ENCODE measurements at places on chromosomes 2 and 18. TPM values are rescaled to one million over a fixed set of nuclear protein-coding genes. Genes with fewer than 3 reads are reported as not detected.

DNA sequence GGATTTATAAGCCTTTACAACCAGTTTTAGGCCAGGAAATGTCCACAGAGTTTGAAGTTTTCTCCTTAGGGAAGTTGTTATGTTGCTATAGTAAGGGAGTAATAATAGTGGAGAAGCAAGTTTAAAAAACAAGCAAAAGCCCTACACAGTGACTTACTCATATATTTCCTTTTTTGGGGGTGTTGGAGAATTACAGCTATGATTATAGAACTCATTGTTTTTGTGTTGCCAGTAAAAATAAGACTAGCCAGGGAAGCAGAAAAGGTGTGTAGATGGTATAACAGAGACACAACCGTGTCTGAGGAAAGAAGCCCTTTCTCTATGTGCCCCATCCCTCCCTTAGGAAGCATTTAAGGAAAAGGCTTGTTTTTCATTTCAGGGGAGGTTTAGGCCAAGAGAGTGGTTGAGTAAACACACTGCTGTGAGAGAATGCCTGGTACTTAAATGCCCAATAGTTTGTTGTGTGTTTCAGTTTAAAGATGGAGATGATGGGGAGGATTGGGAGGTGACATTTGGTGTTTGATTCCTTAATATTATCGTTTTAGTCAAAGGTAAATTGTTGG is 2.3 kb downstream of the VAPA start:
- DNase-seq = no peak

The C1QL2 gene
- not detected for total RNA-seq

DNA sequence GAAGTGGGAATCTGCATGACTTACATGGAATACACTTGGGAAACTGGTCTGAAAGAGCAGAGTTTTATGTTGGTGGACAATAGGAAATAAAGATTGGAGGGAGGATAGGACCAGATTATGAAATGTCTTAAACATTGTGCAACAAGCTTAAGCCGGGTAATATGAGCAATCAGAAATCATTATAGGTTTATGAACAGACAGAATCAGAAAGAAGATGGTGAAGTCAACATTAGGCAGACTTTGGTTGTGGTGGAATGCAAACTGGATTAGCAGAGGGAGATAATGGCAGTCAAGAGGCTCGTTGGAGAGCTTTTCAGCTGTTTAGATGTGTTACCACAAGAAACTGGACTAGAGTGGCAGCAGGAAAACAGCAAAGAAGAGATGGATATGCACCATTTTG is 43.5 kb downstream of the CRIM1 start:
- no peak for DNase-seq

- DNase-seq = no peak
These were observed 24.6 kb downstream of the GPR55 start for GRCh38 chr2:230900336-230900995.

DNA sequence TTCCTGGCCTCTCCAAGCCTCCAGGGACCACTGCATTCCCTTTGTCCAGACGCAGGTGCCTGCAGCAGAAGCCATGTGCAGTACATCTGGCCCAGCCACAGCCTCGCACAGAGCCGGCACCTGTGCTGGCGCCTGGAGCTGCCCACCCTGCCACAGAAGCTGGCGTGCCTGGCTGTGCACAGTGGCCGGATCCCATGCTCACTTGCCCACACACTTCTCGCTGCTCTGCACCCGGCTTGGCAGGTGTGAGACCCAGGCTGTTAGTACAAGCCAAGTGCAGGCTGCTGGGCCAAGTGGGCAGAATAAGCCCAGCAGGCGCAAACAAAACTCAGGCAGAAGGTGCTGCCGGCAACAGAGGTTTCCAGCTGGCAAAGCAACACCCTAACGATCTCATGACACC is 124.5 kb upstream of the CCDC150 start:
- DNase-seq = no peak

DNA sequence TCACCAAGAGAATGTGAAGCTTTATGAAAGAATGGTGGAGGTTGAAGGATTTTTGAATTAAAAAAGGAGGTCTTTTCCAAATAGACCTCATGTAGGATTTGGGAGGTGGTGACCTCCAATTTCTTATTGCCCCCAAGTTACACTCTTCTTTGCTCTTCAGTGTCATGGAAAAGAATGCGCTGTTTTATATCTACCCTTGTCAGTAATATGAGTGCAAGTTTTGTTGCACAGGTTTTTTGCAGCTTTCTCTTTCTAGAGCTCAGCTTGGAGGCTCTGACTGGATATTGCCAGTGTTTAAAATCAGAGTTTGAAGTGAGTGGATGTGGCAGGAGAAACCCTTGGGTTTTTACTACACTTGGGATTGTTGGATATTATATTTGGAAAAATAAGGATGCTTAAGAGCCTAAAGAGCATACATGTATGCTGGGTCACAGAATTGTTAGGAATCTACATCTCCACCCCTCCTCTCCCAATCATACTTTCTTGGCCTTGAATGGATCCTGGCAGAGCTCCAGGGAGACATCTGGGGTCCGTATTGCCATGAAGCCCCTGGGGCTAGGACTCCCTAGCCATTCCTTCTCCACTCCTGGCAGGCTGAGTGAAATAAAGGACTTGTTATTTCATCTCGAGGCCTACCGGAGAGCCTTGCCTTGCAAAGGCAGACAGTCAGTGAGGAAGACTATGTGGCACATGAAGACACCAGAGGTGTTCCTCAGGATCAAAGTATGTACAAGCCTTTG is 43.8 kb downstream of the APOB start:
- DNase-seq = no peak

DNA sequence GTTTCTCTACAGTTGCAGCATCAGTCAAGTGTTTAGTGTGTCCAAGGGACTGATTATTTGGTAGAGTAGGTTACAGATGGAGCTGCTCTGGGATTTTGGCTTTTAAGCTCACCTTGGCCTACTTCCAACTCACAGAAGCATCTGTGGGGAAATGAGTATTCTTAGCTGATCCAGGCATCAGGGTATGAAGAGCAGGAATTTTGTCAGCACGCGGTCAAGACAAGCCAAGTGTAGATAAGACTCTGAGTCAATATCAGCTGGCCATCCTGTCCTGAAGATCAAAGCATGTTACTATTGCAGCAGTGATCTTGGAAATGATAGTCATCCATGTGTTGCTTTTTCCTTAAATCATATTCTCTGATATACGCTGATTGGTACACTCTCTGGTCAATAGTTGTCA is 24.4 kb downstream of the SERPINB4 start:
- no peak for DNase-seq

DNA sequence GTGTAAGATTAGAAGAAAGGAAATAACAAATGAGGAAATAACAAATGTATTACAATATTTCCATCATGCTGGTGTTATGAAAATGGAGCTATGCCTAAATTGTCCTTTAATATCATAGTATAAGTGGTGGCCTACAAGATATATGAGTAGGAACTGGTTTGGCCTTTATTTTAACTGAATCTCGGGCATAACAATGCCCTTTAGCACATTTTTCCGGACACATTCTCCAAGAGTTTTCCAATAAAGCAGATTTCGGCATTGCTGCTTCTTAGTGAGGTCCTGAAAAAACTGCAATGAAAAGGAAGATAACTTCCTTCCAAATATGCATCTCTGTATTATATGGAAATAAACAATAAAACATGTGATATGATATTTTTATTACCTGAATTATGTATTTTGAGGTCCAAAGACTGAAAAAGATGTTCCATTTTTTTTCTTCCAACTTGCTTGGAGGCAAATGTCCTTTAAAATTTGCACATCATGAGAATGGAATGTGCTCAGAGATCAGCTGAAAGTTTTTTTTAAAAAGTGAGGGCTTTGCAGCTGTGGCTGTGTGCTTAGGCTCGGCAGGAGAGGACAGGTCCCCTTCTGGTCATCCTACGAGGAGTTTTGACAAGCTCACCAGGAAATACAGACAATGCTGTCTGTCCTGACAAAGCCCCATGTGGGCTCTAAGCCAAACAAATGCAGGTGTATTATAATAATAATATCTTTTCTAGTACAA is 132.3 kb upstream of the RND3 start:
- no peak for DNase-seq

DNA sequence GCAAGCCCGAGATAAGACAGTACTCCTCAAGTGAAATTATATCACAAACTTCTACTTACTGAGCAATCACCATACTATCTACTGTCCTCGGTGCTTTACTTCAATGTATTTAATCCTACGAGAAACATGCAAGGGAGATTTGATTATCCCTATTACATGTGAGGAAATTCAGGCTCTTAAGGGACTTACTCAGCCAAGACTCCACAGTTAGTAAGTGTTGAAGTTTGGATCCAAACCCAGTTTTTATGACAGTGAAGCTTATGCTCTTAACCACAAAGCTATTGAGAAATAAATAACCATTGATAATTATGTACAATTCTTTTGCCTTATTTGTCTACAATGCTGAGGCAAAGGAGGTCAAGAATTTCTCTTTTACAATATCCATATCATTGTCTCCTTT is 672.9 kb upstream of the ACVR2A start:
- DNase-seq = no peak

DNA sequence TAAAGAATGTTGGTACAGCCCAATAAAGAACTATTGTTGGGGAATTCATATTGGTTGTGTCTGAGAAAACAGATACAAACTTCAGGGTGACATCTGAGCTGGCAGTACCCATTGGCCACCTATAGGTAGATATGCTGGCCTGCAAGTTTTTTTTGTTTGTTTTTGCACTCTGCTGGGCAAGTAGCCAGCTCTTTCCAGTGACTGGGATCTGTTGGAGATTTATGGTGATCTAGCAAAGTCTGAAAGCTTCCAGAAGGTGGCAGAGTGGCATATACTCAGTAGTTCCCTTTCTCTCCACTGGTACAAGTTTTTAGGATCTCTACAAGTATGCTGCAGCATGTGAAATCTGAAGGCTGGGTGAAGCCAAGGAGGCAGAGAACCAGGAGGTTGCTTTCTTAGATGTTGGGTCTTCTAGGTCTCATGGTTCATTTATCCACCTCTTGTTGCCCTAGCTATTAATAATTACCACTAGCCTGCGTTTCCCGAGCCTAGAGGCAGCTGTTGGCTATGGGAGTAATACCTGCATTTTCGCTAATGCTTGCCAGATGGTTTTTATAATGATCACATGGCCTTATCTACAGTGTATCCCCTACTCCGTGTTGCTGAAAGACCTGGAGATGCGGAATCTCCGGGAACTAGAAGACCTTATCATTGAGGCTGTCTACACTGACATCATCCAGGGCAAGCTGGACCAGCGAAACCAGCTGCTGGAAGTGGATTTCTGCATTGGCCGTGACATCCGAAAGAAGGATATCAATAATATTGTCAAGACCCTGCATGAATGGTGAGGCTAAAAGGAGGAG is 9.5 kb downstream of the COPS7B start:
- no peak for DNase-seq

The GPAT2 gene
- total RNA-seq = 5.0 TPM

DNA sequence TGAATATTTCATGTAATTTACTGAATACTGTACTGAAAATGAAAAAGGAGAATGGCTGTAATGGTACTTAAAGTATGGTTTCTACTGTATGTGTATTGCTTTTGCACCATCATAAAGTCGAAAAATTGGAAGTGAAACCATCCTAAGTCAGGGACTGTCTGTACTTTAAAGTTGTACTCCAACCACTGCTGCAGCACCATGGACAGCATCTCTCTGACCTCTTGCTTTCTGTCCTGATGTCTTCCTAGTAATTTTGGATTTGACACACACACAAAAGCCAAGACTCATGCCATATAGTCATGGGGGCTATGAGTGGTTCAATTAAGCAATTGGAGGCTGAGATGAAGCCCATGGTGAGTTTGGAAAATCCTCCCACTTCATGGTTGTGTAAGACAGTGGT is 256.3 kb upstream of the PKDCC start:
- no peak for DNase-seq

The GPR45 gene
- total RNA-seq = not detected

DNA sequence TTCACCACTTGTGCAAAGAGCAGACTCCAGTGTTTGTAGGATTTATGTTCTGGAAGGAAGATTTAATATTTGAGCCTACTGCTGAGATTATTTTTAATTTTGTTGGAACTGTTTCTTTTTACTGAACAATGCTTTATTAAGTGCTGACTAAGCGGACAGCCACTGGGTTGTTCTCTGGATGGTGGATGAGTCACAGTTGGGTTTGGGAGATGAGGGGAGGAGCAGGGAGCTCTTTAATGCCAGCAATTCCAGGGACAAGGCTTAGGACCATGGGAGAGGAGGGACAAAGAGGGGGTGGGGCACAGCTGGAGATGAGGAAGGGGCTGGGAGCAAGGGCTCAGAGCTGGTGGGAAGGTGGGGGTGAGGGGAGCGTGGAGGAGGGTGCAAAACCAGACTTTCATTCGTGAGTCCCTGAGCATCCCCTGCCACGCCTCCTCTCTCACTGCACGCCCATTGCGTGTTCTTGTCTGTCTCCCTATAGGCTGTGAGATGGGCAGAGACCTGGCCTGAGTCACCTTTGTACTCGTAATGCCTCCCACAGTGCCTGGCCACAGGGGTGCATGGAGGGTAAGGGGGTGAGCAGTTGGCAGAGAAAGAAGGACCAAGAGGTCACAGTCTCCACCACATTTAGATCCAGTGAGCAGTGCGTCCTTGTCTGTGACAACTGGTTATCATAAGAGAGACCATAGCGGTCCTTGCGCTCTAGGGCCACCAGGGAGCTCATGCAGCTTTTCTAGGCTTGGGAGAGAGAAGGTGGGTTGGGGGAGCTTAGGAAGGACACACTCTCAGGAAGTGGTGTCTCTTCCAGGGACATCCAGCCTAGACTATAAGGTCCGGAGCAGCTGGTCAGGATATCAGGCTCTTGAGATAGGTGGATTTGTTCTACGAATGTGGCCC is 18.4 kb downstream of the SLC4A3 start:
- DNase-seq = no peak

DNA sequence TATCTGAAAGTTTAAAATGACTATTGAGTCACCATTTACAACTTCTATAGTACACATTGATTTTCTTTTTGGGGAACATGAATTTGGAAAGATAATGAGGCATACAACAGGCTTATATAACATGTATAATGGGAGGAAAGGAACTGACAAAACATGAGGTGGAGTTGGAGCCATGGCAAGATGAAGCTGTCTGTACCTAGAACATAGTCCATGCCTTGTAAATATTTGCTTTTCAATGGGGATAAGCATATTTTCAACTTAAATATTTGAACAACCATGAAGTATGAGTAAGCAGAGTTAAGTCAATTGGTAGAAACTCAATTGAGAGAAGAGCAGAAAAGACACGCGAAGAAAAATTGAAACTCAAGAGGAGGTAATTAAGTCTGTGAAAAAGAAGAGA is 37.1 kb upstream of the GALNT13 start:
- DNase-seq = no peak

- DNase-seq = no peak
These were observed 86.7 kb downstream of the ACAA2 start for GRCh38 chr18:49726675-49726963.

The ST6GAL2 gene
- 0.17 TPM for total RNA-seq

GRCh38 chr2:54499661-54500060 is 43.5 kb downstream of the SPTBN1 start:
- DNase-seq = no peak

The NR4A2 gene
- 250 TPM for total RNA-seq

GRCh38 chr2:154570501-154570900 is 128.0 kb upstream of the KCNJ3 start:
- DNase-seq = no peak

GRCh38 chr2:105194022-105194675 is 47.4 kb upstream of the GPR45 start:
- no peak for DNase-seq

All from T-helper 17 cell (primary cell).